Stimulated activated CD4-positive, alpha-beta T cell treated with anti-CD3 and anti-CD28 coated beads, Interleukin-4, amount 100 ng/mL, for 4 hours (primary cell): ENCODE measurements at places on chromosomes 7 and 10.
A peak's percentile ranks its signal among the peaks of the same experiment; 100 is the strongest.

DNA sequence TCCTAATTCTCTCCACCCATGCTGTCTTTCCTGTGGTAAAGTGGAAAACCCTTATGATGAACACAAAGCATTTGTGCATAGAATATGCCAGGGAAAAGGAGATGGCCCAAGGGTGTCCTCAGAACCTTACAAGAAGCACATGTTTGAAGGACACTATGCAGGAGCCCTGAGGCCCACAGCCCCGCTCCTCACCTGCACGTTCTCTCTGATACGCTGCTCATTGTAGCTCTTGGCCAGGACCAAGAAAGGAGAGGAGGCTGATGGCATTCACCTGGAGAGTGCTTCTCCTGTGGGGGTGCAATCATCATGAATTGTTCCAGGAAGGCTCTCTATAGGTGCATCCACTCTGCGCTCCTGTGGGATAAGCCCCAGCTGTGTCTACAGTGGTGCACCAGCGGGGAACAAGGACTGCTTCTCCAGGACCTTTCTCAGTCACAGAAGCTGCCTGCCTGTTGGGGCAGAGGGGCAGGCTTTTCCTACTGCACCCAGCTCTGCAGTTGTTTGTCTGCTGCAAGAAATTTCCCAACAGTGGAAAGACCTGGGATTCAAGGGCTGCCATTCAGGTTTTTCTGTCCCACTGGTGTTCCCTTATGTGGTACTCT lies 19.9 kb downstream of the AKR1C2 start:
- DNase-seq = no peak

GRCh38 chr7:128103498-128104107 lies 72.4 kb upstream of the LRRC4 start:
- peak; percentile 16 for DNase-seq

DNA sequence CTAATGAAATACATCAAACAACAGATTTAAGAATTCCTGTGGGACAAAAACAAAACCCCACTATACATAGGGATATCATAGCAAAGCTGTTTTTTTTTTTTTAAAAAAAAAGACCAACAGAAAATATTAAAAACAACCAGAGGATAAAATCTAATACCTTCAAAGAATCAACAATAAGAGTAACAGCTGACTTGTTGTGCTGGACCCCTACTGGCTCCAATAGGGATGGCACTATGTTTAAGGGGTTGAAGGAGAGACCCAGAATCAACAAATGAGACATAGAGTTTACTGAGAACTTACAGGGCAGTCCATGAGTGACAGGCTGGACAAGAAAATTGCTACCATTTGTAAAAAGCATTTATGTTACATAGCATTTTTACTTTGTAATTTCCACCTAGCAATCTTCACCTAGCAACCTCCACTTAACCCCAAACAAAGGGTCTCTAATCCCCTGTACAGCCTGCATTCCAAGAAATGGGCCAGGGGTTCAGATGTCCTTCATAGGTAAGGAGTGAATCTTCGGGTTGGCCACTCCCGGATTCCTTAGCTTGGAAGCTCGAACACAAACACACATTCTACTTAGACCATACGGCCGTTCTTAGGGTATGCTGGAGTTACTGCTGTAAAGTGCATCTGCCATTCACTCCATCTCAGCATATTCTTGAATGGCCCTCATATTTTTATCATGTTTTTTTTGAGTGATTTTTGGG lies 25.8 kb downstream of the ASZ1 start:
- DNase-seq = no peak

DNA sequence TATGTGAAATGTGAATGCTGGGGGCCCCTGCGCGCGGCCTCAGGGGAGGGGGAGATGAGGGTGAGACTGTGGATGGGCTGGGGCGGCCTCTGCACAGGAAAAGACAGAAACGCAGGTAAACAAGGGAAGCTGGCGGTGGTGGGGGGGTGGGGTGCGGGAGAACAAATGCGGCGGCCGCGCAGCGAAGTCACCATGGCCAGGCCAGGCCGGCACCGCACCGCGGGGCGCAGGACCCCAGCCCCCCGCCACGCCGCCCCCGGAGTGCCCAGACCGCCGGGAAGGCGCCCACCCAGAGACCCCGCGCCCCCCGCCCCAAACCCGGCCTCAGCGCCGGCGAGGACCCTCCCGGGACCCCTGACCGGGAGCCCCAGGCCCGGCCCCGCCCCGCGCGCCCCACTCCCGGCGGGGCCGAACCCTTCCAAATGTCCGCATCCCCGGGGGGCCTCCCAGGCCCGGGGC lies 14.5 kb upstream of the DNAAF5 start:
- DNase-seq = no peak

GRCh38 chr10:569961-570627 lies 119.4 kb downstream of the DIP2C start:
- DNase-seq = no peak

DNA sequence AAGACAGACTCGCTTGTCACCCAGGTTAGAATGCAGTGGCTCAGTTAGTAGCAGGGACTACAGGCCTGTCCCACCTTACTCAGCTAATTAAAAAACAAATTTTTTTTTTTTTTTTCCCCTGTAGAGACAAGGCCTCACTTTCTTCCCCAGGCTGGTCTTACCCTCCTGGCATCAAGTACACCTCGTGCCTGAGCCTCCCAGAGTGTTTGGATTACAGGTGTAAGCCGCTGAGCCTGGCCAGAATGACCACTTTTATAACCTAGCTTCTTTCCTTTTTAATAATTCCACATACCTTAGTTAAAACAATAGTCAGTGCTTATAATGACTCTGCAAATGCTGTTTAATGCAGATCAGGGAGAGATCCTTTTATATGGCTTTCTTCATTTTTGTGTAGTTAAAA lies 31.3 kb downstream of the RSBN1L start:
- DNase-seq = no peak

- no peak for DNase-seq
Observed at GRCh38 chr10:131814567-131815265, 86.1 kb upstream of the PPP2R2D start.

DNA sequence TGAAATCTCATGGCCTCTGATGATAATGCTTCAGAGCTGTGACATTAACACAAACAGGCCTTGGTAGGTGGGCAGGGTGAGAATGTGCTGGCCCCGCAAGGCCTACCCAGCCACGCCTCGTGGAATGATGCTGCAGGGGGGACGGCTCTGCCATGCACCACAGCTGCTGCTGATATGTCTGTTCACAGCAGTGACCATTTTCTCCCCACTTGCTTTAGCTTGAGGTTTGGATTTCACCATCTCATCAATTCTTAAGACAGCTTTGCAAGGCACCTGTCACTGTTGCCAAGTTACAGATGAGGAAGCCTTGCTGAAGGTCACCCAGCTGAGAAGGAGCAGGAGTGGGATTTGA lies 128.3 kb downstream of the PTPN20 start:
- DNase-seq = no peak

DNA sequence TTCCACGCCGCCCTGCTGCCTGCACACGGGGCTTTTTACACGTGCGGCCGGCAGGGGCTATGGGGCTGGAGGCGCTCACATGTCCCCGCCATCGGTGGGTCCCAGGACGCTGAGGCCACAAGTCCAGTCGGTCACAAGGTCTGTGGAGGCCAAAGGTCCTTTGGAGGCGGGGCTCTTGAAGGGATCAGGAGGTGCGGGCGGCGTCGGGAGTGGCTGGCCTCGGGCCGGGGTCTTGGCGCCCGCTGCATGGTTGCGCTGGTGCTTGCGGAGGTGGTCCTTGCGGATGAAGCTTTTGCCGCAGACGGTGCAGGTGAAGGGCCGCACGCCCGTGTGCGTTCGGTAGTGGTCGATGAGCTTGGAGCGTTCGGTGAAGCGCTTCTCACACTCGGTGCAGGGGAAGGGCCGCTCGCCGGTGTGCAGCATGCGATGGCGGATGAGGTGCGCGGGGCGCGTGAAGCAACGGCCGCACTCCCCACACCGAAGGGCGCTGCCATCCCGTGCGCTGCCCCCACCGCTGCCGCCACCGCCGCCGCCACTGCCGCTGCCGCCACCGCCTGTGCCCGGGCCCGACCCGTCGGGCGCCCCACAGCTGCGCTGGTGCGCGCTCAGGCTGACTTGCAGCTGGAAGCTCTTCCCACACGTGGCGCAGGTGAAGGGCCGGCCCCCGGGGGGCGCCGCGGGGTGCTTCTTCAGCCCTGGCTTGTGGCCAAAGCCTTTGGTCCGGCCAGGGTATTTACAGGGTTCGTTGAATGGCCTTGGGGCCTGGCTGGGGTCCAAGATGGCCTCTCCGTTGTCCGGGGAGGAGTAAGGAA lies 13.7 kb upstream of the ZNF777 start:
- no peak for DNase-seq

GRCh38 chr7:122975341-122975740 lies 20.2 kb downstream of the TAS2R16 start:
- DNase-seq = no peak

GRCh38 chr7:128221929-128222403 lies 19.1 kb upstream of the LEP start:
- no peak for DNase-seq

DNA sequence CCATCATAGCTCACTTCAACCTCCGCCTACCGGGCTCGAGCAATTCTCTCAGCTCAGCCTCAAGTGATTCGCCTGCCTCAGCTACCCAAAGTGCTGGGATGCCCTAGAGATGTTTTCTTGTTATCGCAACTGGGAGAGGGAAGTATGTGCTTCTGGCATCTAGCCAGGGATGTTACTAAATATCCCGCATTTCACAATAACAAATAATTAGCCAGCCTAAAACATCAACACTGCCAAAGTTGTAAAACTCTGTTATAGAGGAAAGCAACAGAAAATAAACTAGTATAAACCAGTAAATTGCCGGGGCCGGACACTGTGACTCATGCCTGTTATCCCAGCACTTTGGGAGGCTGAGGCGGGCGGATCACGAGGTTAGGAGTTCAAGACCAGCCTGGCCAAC lies 7.2 kb downstream of the INA start:
- no peak for DNase-seq

- DNase-seq = no peak
Observed at GRCh38 chr10:71382757-71383156, 14.0 kb upstream of the CDH23 start.

DNA sequence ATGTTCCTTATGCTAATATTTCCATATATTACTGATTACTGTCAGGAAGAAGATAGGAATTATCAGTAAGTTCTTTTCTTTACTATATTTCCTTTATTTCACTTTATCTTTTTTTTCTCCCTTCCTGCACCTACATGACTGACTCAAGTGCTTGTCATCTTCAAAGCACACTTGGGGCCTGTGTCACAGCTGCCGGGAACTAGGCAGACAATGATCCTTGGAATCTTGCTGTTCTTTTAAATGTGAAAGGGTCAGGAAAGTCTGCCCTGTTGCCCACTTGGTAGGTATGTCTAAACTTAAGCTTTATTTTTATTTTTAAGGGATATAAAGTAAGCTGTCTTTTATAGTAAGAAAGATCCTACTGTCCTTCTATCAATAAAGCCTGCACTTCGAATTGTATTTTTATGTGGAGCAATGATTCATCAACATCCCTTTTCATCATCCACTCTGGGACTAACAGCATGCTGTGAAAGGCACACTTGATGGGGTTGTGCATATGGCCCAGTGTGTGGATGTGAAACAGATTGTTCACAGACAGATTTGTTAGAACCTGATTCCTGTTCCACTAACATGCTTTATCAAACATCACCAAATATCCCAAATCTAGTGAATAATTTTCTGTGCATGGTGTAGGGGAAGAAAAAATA lies 556.9 kb downstream of the DNAJB9 start:
- DNase-seq = no peak

DNA sequence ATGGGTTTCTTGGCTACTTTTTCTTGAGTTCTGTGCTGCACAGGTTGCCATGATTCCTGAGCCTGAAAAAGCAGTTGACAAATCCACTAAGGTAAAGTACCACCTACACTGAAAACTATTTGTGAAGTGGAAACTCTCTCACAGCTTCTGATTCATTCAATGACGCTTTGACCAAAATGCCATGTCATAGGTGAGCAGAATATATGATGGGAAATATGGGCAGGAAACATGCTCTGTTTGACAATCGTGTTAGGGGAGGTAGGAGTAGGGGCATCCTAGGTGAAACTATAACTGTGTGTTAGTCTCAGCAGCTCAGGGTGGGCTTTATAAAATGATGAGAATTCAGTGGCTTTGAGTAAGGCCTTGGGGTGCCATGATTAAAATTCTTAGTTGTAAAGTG lies 69.6 kb upstream of the ELMO1 start:
- no peak for DNase-seq

DNA sequence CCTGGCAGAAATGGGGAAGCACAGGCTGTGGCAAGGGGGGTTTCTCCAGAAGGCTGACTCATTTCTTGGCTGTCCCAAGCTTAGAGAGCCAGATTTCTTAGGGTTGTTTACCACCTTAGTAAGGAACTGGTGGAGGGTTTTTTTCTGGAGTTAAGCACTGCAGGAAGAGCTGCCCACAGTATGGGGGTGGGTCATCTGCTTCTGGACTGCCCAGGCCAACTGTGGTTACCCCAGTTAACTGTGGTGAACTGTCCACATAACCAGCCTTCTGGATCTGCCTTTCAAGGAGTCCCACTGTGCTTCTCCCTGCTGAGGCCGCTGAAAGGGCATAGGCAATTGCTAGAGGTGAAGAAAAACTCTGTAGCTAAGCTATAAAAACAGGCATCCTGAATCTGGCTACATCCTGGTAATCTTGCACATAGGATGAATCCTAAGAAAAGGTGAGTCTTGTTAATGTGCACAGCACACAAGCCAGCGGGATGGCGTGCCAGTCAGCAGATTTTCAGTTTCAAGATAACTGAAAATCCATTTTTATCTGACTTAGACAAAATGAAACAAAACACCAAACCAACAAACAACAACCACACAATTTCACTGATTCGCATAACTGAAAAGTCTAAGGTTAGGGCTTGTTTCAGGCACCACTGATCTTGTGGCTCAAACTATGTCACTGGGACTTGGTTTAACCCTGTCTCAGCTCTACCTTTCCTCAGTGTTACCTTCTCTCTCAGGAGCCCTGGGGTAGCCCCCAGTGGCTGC lies 21.6 kb upstream of the TSPAN33 start:
- no peak for DNase-seq

DNA sequence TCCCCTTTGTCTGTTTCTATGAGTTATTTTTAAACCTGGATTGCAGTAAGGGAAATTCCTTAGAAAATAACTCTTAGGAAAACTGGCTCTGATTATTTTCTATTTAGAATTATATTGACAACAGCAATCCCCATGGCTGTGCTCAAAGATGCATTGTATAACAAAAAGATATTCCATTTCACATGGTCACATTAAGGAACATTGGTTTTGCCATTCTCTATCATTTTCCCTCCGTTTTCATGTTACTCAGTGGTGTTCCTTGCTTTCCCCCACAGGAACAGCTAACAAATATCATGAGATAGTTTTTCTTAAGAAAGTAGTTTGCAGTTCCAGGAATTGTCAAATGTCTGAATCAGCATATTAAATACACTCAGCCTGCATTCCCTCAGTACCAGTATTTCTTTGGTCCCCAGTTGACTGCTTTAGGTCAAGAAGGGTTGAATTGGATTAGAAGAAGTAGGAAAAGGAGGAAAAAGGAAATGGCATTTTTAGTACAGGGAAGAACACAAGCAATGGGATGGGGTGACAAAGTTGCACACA lies 436.7 kb downstream of the TNS3 start:
- no peak for DNase-seq
